Mucosa of descending colon (tissue), 3 donors: ENCODE measurements at places on chromosomes 7 and 10. TPM values are rescaled to one million over a fixed set of nuclear protein-coding genes. Genes with fewer than 3 reads are reported as not detected.

- DNase-seq: no peak
Measured at GRCh38 chr10:100895896-100896295, 16.9 kb upstream of the SLF2 start.

DNA sequence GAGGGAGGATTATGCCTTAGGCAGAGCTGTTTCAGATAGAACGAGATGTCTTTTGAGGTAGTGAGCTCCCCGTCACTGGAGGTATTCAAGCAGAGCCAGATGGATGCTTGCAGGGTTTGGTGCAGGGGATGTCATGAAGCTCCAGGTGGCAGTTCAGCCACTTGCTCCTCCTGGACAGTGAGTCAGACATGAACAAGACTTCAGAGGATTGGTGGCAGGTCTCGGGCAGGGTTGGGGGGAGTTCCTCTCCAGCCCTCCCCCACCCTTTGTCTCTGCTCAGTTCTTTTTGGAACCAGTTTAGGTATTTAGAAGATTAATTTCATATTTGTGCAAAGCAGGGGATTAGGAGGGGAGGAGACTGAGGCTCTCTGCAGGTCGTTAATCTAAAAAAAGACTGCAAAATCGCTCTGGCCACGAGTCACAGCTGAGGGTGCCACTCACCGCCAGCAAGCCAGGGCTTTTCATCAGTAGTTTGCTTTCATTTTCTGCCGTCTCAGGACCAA is 21.5 kb upstream of the MYL10 start:
- no peak for DNase-seq

Gene DRGX
- total RNA-seq: 0.22 TPM

Gene FGFR2
- 138 TPM for total RNA-seq

Gene PRF1
- 2.5 TPM for total RNA-seq

Gene ARHGAP19
- 10.7 TPM for total RNA-seq
